GM13977 (cell line): ENCODE measurements at places on chromosomes 13 and 19.

DNA sequence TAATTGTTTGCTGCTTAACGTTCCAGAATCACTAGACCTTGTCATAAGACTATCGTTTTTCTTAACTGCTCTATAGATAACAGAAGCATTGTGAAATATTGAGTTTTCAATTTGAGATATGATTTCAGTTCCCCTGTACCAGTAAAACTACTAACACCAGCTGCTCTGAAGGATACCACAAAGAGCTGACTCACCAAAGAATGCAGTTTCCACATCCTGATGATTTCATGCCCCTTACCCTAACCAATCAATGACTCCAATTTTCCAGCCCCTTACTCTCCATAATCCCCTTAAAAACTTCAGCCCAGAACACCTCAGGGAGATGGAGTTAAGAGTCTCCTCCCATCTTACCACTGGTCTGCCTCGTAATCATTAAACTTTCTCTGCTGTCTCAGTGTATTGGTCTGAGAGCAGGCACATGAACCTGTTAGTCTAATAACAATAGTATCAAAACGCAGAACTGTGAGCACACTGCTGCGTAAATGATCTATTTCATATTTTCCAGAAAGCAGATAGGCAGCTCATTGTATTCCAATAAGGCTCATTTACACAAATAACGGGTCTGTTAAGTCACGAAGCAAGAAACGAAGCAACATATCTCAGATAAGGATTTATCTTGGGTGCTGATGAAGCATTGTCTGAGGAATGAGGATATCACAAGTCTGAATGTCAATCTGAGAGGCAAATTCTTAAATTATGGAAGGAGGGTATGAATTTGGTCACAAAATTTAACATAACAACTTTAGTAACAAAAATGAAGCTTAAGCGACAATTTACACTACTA is 14.1 kb upstream of the CCNA1 start:
- no peak for DNase-seq

- no peak for DNase-seq
Observed at GRCh38 chr13:111919849-111920248, 147.1 kb upstream of the SOX1 start.

DNA sequence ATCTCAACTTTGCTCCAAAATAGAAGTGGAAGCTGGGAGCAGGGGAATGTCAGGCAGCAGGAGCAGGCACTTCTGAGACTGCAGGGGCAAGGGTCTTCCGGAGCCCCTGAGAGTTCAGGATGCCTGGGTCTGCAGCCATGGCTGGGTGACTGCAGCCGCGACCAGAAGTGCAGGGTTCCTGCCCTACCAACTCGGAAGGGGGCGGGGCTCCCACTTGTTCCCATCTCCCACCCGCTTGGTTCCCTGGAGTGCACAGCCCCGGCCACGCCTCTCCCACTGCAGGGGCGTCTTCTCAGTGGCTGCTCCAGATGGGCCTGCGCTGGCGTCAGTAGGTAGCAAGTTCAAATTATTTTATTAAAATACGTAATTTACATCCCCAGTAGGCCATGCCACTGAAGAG is 1631.7 kb downstream of the OLFM4 start:
- DNase-seq: no peak

DNA sequence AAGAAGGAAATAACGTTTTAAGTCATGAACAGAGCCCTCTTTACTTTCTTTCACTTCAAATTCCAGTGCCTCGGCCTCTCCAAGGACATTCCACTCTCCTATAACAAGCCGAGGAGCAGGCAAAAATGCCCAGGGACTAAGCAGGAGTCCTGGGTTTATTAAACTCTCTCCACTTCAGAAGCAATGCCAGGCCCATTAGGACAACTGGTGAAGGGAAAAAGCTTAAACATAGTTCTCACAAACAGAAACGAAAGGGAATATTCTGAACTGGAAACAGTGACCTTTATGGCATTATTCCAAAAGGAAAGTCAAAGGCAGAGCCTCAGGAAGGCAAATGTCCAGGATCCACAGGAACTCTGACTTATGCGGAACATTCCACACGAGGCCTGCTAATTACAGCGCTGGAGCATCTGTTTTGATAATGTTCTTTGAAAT is 30.9 kb upstream of the MED4 start:
- DNase-seq: no peak
